NCI-H1105 (cell line): ENCODE measurements at places on chromosomes 2 and 18.

DNA sequence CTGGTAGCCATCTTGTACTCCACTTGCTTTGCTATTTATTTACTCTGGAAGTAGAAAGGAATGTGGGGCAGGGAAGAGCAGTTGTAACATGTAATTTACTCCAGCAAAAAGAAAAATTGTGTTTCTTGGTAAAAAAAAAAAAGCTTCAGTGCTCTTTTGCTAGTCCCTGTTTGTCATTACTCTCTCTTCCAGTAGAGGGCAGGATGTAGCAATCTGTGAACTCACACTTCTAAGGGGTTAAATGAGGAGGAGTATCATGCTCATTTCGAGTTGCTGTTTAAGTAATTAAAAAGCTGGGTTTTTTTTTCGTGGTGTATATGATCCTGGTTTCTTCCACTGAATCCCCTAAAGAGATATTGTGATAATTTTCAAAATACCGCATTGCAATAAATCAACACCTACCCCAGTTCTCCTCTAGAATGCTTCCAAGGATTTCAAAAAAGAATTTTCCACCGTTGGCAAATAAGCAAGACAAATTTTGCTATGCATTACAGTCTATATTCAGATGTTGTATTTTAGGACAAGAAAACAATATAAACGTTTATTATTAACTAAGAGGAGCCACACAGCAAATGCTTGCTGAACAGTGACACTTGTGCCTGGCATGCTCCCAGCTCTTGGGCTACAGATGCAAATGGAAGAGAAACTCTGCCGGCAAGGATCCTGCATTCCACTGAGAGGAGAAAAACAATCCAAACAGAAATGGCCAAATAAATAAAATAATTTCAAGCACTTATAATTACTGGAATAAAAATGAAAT, 261.6 kb downstream of the ASXL3 start:
- peak; percentile 92 for DNase-seq

DNA sequence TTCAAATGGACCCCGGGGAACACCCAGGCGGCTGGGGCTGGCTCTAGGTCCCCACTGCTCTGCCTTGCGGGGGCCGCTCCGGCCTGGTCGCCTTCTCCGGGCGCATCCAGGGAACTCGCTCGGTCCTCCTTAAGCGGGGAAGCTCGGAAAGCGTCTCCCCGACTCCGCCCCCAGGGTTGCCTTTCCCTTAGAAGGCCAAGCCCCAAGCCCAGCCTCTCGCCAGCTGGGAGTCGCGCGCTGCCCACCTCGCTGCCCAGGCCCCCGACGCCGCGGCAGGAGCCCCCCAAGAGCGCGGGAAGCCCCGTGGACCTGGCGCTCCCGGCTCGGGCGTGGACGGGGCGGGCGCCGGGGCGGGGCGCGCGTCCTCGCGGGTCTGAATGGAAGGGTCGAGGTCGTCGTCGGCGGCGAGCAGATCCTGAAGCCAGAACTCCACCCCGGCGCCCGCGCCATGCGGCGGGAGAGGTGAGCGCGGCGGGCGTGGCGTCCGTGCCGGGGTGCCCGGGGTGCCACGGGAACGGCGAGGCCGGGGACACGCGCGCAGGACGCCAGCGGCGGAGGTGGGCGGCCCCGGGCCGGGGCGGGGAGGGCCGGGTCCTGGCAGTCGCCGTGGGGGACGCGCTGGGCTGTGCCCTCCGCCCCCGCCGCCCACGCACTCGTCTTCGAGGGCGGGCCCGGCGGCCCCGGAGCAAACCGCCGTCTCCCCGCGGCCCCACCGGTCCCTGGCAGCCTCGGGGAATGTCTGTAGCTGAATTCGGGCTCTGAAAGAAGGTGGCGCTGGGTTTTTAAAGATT, at the start of gene BOK:
Gene BOK (plus strand): TSS at position 214 of the 791 bp plus-strand sequence. CDS start 739 bp downstream, outside the sequence.
- peak; percentile 31 for DNase-seq

DNA sequence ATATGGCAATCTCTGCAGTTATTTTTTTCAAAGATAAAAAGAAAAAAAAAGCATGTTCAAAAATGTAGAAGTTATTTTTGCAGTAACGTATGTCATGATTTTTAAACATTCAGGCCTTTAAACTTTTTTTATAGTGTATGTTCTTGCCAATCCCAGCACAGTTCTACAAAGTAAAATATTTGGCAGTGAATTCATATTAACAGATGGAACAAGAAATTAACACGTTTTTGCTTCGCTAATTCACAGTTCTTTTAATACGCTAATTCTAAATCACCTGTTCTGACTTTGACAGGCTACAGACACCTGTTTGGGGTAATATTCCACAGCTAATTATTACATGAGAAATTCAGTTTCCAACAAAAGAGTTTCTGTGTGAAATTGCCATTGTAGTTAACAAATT, 183.2 kb downstream of the ARHGAP15 start:
- DNase-seq = no peak

DNA sequence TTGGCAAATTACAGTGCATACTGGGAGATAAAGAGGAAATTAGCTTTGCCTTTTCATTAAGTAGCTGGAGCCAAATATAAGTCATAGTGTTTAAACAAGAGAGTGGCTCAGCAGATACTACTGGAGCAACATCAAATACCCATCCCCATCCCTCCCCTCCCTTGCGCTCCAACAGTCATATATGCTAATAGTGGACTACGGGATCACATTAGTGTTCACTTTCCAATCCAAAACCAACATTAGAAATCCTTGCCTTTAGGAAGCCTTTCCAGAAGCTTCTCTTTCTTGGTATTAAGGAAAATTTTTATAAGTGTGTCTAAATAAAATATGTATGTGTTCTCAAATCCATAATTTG, 1669.3 kb downstream of the SUCLG1 start:
- no peak for DNase-seq
